ENCODE measurements at places on chromosomes 12 and 14.

DNA sequence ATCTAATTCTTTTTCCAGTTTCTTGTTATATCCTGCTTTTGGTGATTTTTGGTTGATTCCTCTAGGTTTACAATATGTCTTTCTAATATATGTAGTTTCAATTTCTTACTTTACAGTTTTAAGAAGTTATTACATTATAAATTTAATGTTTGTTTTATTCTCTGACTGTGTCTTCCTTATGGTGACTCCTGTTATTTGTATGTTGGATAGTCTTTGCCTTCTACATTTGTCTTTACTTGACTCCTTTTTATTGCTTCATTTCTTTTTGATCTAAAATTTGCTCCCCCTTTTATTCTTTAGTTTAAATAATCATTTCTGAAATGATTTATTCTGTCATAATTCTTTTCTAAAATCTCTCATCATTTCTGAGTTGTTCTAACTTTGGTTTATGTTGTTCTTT, 125.8 kb downstream of the CCDC91 start:
- DNase-seq, result peak; percentile 5

GRCh38 chr12:44972746-44973421, 78.0 kb downstream of the DBX2 start:
- DNase-seq, result no peak

DNA sequence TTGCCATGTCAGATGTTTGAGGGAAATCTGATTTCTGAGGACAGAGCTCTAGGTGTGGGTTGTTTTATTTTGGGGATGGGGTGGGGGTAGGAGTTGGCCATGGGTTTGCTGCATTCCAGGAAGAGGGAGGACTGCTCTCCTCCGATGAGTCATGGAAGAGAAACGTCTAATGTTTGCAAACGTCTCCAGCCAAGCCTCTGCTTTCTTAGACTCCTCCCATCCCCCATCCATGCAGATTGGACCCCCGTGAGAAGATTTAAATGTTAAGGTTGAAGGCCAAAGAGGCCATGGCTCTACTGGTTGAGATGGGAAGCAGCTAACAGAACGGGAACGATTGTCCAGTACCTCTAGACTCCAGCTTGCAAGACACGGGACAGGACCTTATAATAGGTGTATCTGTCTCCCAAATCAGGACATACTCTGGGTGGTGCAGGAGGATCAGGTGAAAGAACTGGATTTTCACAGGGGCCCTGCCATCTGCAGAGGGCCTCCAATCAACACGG, 11.4 kb upstream of the ATP2A2 start:
- DNase-seq, result no peak

- DNase-seq, result no peak
Measured at GRCh38 chr12:84910549-84911241, 1.9 kb downstream of the SLC6A15 start.

DNA sequence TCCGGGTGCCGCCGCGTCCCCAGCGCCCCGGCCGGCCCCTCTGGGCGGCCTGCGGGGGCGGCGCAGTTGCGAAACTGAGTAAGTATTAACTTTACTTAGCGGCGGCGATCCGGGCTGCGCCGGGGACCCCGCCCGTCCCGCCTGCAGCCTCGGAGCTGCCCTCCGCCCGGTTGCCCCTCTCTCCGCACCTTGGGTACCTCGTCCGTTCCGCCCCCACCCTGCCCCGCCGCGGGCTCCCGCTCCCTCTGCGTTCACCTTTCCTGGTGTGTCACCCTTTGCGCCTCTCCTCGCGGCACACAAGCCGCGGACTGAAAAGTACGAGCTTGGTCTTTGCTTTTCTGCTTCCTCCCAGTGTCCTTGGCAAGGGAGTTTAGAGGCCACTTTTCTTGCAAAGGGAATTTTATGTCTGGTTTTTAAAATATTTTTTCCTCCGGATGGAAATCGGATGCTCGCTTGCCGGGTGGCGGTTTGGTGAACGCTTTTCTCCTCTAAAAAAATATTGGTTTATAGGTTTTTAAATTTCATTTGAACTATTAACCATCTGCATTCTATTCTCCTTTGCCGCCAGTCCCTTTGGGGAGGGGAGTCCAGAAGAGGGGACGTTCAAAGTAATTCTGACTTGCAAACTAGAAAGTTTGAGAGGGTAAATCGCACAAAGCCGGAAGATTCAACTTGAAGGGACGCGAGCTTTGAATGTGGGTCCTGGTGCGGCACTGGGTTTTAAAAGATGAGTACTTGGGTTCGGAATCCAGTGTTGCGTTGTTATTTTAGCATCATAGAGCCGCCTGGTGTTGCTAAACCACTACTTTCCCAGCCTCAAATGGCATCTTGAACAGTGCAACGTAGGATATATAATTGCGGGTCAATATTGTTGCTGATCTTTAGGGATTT, 834 bp downstream of the RASSF8 start:
- DNase-seq, result peak; percentile 56

GRCh38 chr12:112466011-112466422, 47.3 kb downstream of the PTPN11 start:
- DNase-seq, result no peak

DNA sequence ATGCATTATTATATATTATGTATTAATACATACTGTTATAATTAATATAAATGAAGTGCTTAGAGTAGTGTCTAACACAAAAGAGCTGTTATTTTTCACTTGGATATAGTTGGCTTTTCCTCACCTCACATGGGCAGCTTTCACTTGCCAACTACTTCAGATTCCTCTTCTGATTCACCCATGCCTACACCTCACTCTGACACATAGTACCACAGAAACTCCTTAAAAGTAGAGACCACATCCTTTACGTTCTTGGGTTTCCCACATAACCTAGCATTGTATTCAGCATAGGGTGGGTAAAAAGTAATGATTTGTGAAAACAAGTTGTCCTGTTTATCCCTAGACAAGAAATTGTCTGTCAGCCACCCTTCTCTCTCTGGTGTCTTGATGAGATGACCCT, 61.0 kb downstream of the DIO2 start:
- no peak for DNase-seq

DNA sequence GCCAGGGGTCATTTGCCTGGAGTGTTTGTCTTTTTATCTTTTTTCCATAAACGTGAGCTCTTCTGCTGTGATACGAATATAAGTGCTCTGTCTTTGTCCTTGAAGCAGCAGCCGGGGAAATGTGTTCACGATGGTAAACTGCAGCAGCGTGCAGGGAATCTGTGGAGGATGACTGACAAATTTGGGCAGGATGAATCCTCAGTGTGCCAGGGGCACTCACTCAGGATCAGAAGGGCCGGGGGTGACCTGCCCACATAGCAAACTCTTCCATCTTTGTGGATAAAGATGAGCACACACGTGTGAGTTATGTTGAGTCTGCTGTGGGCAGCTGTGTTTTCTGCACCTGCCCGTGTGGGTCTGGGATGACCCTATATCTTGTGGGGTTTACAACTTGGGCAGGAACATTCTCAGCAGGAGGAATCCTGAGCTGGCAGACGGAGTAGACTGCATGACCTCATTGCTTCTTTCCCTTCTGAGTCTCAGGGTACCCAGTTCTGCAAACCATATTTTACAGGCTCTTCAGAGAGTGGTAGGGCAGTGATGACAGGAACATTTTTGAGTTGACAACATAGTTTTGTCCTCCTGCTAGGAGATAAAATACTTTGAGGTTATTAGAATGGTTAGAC, 711 bp downstream of the ANO4 start:
- no peak for DNase-seq

- DNase-seq, result no peak
Measured at GRCh38 chr14:101220921-101221510, 317.5 kb upstream of the RTL1 start.

GRCh38 chr14:101726295-101726953, 35.1 kb upstream of the PPP2R5C start:
- no peak for DNase-seq

DNA sequence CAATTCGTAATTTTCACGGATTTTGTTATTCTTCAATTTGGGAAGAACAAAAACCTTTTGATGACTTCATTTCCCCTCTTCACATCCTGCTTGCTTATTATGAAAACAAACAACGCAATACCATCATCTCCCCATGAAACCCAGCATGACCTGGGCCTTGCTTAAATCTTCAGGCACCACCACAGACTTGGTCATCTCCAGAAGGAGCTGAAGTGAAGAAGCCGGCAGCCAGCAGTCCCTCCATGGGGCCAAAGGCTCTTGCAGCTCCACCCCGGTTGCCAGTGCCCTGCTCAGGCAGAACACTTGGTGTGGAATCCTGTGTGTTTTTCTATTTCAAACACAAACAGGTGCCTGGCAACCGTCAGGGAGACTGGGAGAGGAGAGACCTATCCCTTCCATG, 982.9 kb upstream of the TMEM132C start:
- peak; percentile 1 for DNase-seq

GRCh38 chr14:26896447-26896846, 298.6 kb upstream of the NOVA1 start:
- no peak for DNase-seq

- no peak for DNase-seq
Measured at GRCh38 chr12:67797753-67798152, 149.2 kb downstream of the DYRK2 start.

GRCh38 chr14:63893701-63894458, 41.1 kb downstream of the SYNE2 start:
- DNase-seq, result no peak

- DNase-seq, result no peak
Measured at GRCh38 chr14:58048219-58048618, 103.8 kb downstream of the ARMH4 start.

DNA sequence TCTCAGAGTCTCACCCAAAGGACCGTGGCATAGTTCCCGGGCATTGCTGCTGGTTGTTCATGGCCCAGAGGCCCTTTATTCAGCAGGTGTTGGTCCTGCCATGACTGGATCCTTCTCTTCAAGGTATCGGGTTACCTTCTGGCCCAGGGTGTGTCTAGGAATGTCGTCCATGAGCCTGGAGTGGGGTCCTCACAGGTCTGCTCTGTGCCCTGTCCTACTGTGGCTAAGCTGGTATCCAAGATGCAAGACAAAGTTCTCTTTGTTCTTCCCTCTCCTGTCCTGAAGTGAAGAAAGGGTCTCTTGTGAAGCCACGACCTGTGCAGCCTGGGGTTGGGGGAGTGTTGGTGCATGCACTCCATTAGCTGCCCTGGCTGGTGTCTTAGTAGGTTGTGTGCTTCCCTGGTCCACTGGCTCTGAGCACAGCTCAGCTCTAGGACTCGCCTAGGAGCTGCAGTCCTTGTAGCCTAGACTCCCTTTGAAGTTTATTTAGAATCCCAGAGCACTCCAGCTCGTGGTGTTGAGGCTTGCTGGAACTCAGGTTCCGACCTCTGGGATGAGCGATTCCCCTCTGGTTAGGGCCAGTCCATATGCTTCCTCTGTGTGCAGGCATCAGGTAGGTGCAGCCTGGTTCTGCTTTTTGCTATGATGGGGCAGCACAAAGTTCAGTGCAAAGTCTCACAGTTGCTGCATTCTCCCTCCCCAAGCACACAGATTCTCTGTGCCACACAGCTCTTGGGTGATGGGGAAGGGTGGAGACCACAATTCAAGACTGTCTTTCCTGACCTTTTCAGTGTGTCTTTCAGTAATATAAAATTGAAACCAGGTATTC, 117.4 kb downstream of the NUBPL start:
- no peak for DNase-seq

- DNase-seq, result no peak
Measured at GRCh38 chr12:31828071-31828470, 99.2 kb upstream of the AMN1 start.

- DNase-seq, result no peak
Measured at GRCh38 chr14:52000019-52000582, 10.8 kb downstream of the RTRAF start.

GRCh38 chr12:66590275-66590985, 88.4 kb downstream of the GRIP1 start:
- DNase-seq, result no peak

DNA sequence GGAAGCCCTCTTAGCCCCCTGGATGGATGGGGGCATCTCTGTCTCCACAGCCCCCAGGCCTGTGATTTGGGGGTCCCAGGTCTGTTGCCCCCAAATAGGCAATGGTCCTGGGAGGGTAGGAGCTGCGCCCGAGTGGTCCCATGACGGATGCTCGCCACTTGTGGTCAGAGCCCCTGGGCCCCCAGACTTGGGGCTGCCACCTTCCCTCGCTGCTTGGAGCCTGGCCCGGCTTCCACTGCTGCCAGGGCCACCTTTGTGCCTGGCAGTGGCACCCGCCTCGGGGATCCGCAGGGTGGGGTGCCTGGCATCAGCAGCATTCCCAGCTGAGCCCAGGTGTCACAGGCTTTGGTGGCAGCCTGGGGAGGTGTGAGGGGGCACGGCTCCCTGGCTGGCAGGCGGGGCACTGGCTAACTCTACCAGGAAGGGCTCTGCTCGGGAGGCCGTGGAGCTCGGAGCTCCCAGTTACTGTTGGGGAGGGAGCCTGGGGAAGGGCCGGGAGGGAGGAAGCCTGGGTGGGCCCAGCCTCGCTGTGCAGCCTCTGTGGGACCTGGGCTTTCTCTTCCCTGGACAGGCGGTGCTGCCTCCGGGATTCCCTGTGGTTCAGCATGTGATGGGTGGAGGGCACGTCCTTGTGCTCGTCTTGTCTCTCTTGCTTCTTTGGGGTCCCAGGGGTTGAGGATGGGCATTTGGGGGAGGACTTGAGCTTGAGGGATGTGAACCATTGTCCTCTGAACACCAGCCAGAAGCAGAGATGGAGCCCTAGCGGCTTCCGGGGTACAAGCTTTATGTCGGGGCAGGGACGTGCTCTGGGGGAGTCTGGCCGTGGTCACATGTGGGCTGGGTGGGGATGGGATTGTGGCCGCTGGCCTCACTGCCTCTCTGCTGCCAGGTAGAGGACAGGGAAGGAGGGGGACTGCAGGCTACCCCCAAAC, 5.4 kb downstream of the KIF26A start:
- no peak for DNase-seq

DNA sequence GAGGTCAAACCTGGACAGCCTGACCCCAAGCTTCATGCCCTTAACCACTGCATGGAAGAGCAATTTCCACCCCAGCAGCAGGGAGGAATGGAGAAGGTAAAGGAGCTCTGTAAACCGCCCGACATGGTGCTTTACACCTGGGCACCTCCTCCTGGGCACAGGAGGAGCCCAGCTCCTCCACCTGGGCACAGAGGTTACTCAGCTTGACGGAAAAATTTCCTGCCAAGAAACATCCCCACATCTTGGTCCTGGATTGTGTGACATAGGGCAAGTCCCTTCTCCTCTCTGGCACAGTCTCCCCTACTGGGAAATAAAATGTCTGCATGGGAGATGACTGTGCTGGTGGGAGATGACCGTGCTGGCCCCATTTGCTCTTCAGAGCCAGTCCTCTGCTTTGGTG, 40.8 kb downstream of the TTC7B start:
- DNase-seq, result no peak

DNA sequence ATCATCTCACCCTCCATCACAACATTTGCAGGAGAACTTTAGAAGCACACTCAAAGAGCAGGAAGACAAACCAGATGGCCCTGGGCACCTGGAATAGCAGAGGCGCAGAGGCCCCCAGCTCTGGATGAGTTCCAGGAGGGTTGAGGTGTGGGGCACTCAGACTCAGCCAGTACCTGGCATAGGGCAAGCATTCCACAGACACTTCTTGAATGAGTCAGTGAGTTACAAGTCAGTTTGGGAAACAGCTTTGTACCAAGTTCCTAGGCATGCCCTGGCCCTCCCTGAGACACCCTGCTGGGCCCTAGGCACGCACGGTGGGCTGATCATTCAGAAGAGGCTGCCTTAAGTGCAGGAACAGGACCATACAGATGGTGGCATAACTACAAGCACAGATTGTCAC, 54.3 kb downstream of the MAP3K9 start:
- no peak for DNase-seq
